ENCODE measurements at places on chromosomes 1 and 21.

- DNase-seq: no peak
Measured at GRCh38 chr1:171116676-171117075, 26.0 kb downstream of the FMO3 start.

- no peak for DNase-seq
Measured at GRCh38 chr21:34073749-34074282, 438 bp downstream of the MRPS6 start.

DNA sequence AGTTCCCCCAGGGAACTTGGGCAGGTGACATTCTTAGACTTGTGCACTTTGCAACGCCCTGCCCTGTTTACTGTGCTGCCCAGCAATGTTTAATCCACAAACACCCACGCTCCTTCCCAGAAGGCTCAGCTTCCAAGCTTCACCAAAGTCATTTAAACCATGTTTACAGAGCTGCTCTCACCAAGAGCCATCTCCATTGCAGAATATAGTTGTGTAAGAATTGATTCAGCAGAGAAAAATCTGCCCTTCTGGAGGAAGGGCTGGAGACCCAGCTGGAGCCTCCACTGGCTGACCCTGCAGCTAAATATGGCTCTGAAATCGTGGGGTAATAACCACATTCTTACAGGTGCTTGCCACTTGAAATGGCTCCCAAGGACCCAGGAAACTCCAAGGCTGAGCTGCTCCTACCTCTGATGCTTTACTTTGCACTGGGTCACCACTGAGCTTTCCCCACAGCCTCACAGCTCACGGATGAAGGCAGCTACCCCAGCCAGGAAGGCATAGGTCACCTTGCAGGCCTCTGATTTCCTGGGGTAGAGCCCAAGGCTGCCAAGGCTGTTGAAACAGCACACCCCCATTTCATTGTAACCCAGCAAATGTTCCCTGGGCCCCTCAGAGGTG is 8.7 kb downstream of the CAPN2 start:
- no peak for DNase-seq

DNA sequence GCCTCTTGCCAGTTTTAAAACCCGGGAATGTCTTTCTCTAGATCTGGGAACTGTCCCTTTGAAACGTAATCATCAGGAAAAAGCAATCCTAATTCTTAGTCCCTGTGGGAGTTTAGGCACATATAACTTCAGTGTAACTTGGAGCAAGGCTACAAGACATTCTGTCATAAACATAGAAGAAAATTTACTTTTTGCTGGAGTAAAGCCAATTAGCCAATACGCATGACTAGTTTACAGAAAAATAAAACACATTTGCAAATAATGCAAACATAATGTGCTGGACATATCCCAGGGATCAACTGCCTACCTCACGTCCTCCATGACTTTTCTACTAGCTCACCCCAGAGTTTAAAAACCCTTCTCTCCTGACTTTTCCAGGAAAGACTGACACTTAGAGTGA is 970.6 kb downstream of the MRPL39 start:
- DNase-seq: no peak

DNA sequence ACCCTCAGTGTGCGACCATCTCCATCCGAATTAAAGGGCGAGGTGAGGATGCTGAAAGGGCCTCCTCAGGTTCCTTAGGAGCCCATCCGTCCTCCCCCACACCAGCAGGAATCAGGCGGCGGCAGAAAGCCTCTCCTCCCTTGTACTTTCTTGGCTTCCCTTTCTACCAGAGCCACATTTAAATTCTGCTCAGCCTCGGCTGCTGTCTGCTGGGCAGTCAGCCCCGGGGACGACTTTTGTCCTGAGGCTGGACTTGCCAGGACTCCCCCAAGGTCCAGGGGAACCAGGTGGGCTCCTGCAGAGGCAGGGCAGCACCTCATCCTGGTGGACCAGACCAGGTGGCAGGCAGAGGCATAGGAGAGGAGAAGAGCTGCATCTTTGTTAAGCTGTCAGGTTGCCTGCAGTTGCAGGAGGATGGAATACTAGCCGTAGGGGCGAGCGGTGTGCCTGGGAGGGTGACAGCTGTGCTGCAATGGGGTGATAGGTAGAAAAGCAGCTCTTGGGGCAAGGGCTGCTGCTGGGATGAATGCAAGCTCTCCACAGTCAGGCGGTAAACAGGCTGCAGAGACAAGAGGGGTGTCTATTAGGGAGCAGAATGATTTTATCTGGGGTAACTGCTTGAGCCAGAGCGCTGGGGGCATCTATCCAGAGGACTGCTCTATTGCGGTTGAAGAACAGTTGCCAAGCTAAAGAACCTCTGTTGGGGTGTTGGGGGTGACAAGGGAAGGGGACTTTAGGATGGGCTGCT is 46.2 kb upstream of the WASF2 start:
- no peak for DNase-seq

- no peak for DNase-seq
Measured at GRCh38 chr1:25587290-25587689, 29.3 kb upstream of the MAN1C1 start.

DNA sequence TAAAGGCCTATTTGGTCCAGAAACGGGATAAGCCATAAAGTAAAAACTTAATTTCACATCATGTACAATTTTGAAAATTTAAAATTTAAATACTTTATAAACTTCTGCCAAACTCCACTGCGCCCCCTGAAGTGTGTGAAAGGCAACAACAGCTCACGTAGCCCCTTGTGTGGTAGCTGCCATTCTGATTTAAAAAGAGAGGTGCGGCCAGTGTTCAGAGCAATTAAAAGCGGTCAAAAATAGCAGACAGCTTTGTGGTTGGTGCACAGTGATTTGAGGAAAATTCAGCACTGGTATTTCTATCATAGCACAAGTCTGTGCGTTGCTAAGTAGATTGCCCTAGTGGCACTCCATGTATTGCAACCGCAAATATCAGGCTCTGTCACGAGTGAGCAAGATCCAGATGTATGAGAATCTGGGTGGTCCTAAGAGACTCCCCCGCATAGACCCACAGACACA is 122.5 kb downstream of the ATG4C start:
- peak; percentile 11 for DNase-seq

GRCh38 chr1:227131193-227131592 is 187.1 kb downstream of the CDC42BPA start:
- peak; percentile 19 for DNase-seq

- no peak for DNase-seq
Measured at GRCh38 chr1:209661071-209661470, 8.8 kb upstream of the LAMB3 start.

GRCh38 chr1:200968469-200969410 is 54.8 kb downstream of the KIF21B start:
- DNase-seq: no peak

DNA sequence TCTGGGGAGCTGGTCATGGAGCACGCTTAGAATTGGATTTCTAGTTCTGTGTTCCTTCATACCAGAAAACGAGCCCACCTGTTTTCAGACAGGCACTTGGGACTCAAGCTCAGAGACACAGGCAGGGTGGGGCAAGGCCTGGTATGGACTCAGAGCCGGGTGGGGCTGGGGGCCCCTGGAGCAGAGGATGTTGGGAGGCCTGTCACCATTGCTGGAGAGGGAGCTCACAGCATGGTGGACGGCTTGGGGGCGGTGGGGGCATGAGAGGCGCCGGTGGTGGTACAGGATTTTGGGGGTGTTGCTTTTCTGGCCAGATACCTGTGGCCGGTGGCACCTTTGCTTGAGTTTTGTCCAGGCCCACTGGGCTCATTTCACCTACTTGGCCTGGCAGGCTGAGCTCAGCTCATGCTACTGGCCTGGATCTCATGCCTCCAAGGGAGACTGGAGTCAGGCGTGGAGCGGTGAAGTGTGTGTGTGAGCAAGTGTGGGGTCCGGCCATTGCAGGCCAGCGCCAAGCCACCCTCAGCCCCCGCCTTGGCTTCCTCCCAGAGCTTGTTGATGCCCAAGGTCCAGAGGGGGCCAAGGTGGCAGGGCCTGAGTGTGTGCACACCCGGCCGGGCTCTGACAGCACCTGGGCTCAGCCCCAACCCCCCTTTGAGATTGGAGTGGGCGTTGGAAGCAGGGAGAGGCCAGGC is 8.7 kb downstream of the SLX9 start:
- no peak for DNase-seq

DNA sequence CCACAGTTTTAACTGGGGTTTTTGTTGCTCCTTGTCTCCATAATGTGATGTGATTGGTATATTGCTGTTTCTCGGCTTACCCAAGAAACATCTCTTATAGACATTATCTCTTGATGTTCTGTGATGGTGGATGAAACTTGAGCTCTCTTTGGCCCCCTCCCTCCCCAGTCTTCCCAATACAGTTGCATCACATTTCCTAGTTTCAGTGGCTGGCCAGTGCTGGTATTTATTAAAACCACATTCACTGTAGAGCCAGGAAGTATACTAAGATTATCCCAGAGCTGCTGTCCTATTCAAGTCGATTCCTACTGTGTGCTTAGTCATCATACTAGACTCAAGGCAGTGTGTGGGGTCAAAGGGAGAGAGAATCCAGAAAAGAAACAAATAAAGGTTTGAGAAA is 244.4 kb downstream of the KAZN start:
- DNase-seq: no peak

DNA sequence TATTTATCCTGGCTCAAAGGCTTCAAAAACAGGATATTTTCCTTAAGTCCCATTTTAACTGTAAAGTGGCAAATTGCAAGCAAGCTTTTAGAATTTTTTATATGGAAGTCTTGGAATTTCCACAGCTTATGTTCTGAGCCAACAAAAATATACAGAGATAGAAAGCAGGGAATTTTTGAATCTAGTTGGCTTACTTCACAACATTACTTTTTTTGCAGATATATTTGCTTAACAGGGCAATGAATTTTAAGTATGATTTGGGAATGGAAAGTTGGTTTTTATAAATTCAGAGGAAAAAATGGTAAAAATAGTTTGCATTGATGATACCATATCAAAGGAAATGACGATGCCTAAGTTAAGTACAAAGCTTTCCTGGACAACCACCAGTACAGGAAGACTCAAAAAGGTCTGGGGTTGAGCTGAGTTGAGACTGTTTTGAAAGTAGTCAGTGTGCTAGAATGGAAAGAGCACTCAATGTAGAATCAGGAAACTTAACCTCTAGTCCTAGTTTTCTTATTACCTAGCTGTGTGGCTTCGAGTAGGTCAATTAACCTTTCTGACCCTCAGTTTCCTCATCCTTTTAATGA is 11.0 kb upstream of the VCAM1 start:
- no peak for DNase-seq

- DNase-seq: no peak
Measured at GRCh38 chr1:14240265-14240664, 358.2 kb upstream of the KAZN start.

DNA sequence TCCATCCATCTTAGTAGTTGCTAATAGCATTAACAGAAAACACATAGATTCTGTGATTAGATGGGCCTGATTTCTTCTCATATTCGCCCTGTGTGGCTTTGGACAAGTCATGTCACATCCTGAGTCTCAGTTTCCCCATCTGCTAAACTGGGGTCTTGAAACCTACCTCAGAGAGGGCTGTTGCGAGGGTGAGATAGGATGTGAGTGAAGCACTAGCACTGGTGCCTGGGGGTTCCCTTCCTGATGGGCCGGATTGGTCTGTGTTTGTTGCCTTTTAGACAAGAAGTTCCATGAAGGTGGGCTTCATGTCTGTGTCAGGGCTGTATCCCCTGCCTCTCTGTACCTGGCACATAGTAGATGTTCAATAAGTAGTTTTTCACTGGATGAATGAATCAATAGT is 3.5 kb upstream of the MAN1C1 start:
- no peak for DNase-seq

- DNase-seq: no peak
Measured at GRCh38 chr21:34217263-34217662, 143.9 kb downstream of the MRPS6 start.

- DNase-seq: no peak
Measured at GRCh38 chr1:36446746-36447145, 3.5 kb downstream of the OSCP1 start.

DNA sequence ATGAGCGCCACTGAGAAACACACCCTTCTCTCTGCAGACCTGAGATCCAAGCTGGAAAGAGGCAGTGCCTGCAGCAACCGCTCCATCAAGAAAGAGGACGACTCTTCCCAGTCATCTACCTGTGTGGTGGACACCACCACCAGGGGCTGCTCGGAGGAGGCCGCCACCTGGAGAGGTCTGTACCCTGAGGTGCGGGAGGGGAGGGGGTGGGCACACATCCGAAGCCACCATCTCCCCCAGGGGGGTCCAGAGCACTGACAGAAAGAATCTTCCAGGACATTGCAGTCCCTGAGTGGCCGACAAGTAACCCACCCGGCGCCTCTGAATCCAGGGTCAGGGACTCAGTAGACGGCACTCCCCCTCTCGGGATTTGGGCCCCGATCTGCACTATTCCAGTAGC is 23.0 kb downstream of the TMEM201 start:
- DNase-seq: no peak

DNA sequence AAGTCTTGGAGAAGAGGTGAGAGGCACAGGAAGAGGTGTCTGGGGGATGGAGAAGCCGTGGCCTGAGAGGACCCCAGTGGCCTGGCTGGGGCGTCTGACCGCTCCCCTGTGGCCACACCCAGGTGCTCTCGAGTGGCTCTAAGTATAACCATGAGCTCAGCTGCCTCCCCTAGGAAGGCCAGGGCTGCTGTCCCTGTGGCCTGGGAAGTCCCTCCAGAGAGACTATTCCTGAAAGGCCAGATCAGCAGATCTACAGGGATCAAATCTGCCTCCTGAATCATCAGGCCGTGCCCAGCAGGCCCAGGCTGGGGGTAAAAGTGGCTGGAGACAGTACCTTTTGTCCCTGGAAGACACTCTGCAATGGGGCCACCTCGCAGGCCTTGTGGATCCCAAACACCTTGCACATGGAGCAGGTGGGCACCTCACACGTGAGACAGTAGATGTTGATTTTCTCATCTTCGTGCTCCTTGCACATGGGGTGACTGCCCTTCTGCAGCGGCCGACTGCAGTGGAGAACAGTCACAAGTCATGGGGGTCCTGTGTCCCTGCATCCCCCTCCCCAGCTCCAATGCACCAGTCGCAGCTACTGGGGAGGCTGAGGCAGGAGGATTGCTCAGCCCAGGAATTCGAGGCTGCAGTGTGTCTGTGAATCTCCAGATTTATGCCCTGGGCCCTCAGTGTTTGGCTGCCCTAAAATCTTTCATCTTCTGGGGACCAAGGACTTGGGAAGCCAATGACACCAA is 6.4 kb downstream of the TRIM63 start:
- DNase-seq: no peak

DNA sequence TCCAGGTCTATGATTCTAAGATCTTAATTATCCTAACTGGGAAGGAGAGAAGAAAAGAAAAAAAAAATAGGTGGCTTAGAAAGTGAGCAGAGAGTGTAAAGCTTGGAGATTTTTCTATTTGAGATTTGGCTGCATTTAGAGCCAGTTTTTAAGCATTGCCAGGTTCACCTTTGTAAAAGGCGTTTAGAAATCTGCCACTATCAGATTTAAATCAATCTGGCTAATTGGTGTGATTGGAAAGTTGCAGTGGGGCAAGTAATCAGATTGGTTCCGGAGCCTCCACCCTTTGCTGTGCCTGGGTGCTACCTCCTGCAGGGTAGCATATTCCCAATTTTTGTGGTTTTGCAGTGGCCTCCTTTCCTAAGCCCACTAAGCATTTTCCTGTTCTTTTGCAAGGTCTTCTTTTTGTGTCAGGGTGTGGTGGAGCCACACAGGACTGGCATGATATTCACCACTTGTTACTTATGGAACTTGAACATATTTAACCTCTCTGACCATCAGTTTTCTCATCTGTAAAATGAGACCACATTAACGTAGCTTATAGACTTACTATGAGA is 48.5 kb upstream of the PPP2R5A start:
- DNase-seq: no peak

GRCh38 chr1:192581131-192581927 is 5.8 kb downstream of the RGS1 start:
- DNase-seq: no peak

Data from COLO829 (cell line).